ENCODE measurements at places on chromosomes 2 and 18.

GRCh38 chr2:220779931-220780330 lies 792.2 kb downstream of the EPHA4 start:
- DNase-seq: no peak

DNA sequence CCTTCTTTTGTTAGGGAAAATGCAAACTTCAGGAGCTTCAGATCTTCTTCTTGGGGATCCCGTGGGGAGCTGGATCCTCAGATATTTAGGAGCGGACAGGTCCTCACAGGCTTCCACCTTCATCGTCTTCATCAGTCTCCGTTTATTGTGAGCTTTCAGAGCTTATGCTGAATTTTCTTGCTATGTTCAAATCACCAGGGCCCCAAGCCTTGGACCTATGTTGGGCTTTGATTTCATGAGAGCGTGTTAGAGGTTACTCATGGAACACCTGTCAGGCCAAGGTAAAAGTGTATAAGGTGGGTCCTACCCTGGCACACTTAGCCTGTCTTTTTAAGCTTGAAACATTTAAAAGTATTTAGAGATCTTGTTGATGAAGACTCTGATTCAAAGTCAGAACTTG lies 212.9 kb downstream of the FAM210A start:
- no peak for DNase-seq

- no peak for DNase-seq
Measured at GRCh38 chr2:186129767-186130581, 356.1 kb upstream of the ZC3H15 start.

GRCh38 chr18:48727681-48728080 lies 188.8 kb downstream of the CTIF start:
- DNase-seq: no peak

- DNase-seq: no peak
Measured at GRCh38 chr18:42578792-42579191, 536.7 kb downstream of the RIT2 start.

DNA sequence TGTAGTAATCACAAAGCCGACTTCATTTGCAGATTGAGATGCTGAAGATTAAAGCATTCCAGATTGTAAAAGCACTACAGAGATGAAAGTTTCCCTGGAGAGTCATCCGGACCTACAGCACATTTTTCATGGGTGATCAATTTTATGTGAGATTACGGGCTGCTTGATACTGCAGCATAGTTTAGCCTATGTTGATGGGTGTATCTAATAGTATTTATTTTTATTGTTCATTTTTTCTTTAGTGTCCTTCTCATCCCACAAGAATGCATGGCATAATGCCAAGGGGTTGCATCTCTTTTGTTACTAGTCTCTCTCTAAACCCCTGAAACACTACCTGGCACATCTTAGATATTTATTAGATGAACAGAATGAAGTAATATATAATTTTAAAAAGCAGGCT lies 240.4 kb downstream of the MBD2 start:
- no peak for DNase-seq

GRCh38 chr2:151576080-151576479 lies 158.2 kb downstream of the NEB start:
- DNase-seq: no peak

DNA sequence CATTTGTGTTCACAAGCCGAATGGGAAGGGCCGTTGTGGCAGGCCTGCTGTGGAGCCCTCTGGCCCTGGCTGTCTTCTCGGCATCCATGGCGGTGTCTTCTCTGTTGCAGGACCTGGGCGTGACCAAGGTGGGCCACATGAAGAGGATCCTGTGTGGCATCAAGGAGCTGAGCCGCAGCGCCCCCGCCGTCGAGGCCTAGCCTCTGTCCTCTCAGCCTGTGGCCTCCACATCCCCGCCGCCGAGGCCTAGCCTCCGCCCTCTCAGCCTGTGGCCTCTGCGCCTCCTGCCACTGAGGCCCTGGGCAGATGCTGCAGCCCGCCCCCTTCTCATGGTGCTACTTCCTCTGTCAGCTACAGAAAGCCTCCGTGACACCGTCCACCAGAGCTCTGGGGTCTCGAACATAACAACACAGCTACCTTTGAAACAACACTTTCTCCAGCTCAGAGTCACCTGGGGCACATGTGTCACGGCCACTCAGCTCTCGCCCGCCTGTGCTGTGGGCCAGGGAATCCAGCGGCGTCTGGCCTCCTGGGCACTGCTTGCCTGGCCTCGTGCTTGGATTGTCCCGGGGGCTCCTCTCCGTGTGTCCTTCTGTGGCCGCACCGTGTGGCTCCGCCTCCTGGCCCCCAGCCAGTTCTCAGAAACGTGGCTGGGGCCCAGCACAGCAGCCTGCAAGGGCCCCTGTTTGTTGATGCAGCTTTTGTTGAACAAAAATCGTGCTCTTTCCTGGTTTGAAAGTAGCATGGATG lies 97.1 kb downstream of the USP40 start:
- DNase-seq: peak; percentile 74

DNA sequence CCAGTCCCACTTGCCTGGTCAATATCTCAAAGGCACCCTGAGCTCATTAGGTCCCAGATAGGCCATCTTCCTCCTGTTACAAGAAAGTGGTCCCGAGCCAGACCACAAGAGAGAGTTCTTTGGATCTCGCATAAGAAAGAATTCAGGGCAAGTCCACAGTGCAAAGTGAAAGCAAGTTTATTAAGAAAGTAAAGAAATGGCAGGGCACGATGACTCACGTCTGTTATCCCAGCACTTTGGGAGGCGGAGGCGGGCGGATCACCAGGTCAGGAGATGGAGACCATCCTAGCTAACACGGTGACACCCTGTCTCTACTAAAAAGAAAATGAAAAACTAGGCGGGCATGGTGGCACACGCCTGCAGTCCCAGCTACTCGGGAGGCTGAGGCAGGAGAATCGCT lies 10.8 kb upstream of the SMAD7 start:
- no peak for DNase-seq

DNA sequence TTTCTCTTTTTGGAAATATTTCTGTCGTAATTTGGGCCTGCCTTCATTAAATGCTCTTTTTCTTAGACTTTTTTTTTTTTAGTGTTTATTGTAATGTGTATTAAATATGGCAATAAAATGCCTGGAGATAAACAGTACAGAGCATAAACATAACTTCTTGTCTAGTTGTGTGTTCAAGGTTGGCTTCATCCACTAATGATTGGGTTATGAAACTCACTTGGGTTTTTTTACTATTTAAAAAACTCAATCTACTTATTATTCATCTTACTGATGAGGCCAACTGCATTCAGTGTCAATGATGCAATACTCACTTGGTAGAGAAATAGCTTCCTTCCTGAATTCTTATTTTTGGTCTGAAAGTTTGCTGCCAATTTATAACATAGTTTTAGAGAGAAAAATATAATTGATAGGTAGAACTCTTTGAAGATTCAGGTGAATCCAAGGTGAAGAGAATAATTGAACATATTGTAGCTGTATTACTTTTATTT lies 144.2 kb upstream of the NABP1 start:
- DNase-seq: no peak

DNA sequence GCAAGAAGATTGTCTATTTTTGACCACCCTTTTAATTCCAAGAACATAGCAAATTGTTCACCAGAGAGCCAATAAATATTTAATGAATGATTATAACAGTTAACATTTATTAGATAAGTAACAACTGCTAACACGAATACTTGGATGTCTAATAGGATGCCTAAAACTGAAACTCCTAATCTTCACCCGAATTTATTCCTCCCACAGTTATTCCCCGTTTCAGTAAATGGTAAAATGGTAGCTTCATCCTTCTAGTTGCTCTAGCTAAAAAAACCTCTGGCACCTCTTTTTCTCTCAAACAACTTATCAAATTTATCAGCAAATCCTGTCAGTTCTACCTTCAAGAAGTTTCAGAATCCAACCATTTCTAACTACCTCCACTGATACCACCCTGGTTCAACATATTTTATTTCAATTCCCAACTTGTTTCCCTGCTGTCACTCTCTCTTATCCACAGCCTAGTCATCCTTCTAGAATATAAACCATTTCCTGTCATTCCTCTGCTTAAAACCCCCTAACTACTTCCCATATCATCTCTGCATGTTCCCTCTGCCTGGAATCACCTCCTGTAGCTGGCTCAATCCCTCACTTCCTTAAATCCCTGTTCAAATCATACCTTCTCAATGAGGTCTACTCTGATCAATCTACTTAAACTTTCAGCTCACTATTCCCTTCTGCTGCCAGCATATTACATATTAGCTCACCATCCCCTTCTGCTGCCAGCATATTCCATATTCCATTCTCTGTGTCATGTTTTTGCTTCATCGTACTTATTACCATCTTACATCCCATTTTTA lies 93.8 kb downstream of the ROCK2 start:
- no peak for DNase-seq

DNA sequence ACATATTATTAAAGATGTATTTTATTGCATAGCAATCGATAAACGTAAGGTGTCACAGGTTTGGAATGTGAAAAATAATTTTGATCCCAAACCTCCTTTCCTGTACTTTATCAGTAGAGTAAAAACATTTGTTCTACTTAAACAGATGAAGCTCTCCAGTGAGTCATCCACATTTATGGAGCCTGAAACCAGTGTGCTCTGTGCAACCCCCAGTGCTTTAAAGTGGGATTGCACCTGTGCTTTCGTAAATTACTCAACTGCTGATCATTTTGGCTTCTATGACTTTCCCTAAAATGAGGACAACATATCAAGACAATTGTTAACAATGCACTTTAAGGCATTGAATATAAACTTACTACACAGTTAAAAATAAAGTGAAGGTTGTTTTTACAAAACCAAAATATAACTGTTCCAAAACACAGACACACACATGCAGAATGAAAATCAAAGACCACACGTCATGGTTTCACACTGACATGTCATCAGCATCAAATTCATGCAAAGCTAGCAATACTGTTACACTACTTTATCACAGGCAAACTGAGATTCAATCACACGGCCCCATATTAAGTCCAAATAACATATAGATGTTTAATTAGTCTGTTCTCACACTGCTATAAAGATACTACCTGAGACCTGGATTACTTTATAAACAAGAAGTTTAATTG lies 9.7 kb downstream of the TMEM18 start:
- no peak for DNase-seq

DNA sequence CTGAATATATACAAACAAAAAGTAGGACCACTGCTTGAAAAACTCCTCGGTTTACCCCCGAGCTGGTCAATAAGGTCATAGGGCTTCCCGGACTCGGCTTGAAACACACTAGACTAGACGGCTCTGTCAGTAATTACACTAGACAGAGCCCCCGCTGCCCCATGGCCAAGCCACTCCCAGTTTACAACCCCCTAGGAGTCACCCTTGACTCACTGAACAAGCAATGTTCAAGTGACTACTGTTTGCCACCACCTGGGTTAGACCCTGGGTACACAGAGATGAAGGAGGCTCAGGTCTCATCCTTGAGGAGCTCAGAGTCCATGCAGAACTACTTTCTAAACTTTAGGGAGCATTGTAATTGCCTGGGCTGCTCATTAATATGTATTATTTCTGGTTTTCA lies 13.7 kb upstream of the PRELID3A start:
- DNase-seq: no peak

DNA sequence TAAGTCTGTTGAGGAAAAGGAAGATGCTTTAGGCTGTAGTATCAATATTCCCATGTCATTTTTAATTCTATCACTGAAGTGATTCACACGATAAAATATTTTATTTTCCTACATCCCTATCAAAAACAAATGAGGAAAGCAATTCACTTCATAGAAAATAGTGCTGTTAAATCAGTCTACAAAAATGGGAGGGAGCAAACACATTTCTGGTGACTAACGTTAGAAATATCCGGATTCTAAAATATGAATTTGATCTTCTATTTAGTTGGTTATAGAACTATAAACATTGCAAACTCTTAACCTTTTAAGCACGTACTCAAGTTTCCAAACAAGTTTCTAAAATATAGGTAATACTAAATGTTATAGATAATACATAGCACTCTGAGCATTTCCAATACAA lies 20.8 kb downstream of the ATF2 start:
- DNase-seq: no peak

- DNase-seq: no peak
Measured at GRCh38 chr18:834082-834720, 22.2 kb upstream of the YES1 start.

DNA sequence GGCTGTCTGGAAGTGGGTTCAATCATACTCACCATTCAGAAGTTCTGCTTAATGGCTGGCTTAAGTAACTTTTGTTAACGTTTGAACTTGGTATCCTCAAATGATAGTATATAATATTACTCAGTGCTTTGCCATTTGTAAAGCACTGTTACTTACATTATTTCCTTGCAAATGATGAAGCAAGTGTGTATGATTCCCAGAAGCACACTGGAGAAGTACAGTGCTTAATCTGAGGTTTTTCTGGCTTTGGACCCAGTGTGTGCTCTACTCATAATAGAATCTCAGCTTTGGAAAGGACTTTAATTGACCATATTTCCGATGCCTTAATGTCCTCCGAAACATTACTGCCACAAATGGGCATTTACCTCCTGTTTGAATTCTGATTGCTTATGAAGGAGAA lies 63.3 kb downstream of the MAP3K20 start:
- no peak for DNase-seq

GRCh38 chr2:71850306-71850801 lies 297.3 kb downstream of the CYP26B1 start:
- no peak for DNase-seq

DNA sequence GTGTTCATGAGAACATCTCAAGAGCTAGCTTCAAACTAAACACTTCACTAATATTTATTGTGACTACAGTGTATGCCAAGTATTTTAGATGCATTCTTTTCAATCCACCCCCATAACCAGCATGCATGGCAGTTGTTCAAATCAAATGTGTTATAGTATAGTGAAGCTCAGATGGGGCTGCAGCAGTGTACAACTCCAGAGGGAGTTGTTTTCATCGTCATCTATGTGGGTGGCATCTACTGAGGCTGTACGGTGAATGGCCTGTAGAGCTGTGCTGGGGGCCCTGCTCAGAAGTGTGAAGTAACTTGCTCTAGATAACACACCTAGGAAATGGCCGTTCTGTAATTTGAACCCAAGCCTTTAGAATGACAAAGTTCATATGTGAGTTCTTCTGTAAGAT lies 71.8 kb upstream of the LRATD1 start:
- DNase-seq: no peak

GRCh38 chr2:96824079-96824870 lies 8.2 kb downstream of the CNNM3 start:
- no peak for DNase-seq

DNA sequence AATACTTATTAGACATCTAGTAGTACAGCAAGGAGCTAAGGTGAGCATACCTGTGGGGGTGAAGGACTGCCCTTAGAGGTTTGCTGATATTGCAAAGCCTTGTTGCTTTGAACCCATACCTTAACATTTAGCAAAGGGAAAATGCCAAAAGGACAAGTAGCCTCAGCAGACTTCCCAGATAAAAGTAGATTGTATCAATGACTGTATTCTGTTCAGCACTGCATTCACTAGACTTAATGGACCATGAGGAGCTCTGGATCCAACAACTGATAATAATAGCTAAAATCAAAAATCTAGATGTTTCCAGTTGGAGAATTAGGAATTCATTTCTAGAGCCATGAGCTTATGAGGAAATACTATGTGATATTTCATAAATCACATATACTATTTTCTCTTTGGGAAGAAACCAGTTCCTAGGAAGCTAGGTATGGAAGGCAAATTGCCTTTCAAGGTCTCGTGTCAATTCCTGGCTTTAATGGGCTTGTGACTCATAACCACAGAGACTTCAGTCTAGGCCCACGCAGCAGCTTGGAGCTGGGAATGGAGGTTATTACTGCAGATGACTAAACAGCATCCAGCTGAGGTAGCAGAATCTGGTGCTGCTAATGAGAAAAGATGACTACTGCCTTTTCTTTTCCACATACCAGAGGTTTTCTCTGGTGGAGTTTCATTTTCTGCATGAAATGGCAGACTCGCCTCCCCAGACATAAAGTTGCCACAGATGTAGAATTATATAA lies 191.2 kb upstream of the NABP1 start:
- no peak for DNase-seq
